ENCODE measurements at places on chromosomes 16 and 17.
A peak's percentile ranks its signal among the peaks of the same experiment; 100 is the strongest.

- DNase-seq: no peak
These were observed 678.3 kb downstream of the TOX3 start for GRCh38 chr16:51868631-51869030.

GRCh38 chr17:65638221-65638975 is 77.0 kb upstream of the AXIN2 start:
- DNase-seq: no peak

DNA sequence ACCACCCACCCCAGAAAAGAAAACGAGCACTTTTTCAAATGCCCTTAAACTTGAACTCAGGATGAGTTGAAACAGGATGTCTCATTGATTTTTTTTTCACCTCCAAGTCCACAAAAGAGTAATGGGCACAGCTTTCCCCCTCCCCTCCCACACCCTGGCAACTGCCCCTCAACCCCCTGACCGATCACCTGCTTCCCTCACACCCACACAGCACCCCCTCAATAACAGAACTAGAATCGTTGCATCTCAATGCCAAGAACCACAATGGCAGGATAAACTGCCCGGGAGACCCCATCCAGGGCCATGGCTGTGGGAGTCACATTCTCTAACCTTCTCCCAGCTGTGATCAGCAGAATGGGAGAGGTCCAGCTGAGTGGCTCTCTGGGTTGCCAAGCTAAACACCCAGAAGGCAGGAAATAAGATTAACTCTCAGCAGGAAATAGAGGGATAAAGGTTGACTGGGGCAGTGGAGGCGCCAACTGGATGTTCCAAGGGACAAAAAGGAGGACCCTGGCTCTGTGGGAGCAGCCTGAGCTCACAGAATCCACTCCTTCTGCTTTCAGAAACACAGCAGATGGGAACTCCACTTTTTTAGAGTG is 128.0 kb upstream of the SDK2 start:
- no peak for DNase-seq

- DNase-seq: no peak
These were observed 93.5 kb downstream of the WWP2 start for GRCh38 chr16:69855592-69855991.

DNA sequence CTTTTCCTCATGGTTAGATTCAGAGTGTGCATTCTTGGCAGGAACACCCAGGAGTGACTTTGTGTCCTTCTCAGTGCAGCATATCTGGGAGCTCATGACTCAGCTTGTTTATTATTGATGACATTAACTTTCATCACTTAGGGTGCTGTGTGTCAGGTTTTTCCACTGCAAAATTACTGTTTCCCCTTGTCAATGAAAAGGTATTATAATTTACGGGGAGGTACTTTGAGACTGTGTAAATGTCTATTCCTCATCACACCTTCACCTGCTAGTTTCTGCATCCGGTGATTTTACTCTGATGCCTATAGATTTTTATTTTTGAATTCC is 50.5 kb downstream of the WWP2 start:
- DNase-seq: no peak

- no peak for DNase-seq
These were observed 149.2 kb downstream of the NPIPB5 start for GRCh38 chr16:22659933-22660332.

DNA sequence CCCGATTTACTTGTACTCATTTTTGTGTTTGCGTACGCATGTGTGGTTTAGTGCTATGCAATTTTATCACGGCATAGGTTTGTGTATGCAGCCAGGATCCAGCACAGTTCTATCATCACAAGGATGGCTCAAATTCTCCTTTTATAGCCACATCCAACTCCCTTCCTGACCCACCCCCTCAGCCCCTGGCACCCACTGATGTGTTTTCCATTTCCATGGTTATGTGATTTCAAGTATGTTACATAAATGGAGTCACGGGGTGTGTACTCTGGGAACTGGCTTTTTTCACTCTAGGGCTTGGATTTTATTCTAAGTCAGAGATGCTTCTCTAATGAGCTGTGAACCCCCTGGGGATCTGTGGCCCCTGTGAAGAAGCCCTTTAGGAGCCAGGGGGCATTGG is 16.8 kb downstream of the IL4R start:
- no peak for DNase-seq

GRCh38 chr17:3532106-3532858 is 25.3 kb downstream of the TRPV3 start:
- DNase-seq: no peak

DNA sequence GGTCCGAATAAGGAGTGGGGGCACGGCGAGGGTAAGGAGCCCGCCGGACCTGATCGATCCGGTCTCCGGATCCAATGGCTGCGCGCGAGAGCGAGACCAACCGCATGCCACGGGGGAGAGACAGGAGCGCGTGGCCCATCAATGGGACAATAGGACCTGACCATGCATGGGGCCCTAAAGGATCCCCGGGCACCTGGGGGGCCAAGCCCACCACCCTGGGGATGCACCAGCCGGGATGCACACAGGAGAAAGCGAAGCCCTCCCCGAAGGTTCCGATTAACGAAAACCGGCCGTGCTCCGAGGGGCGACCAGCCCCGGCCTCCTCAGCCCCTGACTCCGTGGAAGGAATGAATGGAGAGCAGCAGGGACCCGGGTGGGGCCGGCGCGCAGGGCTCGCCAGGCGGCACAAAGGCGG is 525 bp downstream of the JPT1 start:
- DNase-seq: no peak

DNA sequence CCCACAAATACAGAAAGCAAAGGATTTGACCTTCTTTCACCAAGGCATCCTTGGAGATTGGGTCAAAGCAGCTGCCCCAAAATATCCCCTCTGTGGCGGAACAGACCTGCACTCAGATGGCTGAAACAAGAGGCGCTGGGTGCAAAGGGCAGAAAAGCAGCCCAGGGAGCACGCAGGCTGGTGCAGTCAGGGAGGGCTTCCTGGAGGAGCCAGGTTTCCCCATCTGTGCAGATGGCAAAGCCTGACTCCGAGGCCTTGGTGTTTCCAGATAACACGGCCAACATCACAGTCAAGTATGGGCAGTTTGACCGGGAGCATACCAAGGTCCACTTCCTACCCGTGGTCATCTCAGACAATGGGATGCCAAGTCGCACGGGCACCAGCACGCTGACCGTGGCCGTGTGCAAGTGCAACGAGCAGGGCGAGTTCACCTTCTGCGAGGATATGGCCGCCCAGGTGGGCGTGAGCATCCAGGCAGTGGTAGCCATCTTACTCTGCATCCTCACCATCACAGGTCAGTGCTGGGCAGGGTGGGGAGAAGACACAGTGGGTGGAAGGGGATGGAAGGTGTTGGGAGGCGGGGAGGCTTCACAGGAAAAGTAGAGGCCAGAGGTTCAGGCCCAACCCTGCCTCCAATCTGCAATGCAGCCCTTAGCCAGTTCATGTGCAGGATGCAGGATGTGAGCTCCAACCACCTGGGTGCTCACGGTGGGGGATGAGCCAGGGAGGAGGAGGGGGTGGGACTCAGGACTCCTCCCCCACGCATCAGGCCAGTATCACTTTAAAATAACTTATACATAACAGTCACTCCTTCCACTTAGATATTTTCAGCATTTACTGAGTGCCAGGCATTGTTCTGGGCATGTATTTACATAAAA is 26.4 kb upstream of the BEAN1 start:
- no peak for DNase-seq

DNA sequence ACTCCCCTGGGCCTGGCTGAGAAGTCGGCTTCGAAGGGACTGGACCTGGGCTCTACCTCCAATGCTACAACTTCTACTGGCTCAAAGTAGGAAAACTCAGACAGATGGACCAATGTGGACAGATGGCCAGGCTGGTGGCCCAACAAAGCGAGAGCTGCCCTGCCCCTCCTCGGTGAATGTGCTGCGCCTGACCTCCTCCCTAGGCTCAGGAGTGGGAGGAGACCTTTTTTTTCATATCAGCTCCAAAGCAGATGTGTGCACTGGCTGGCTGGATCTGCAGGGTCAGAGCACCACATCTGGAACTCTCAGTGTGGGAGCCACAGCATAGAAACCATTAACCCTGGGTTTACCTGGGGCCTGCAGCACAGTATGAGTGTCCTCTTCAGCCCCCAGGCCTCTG is 20.8 kb downstream of the ATP6V0D1 start:
- no peak for DNase-seq

DNA sequence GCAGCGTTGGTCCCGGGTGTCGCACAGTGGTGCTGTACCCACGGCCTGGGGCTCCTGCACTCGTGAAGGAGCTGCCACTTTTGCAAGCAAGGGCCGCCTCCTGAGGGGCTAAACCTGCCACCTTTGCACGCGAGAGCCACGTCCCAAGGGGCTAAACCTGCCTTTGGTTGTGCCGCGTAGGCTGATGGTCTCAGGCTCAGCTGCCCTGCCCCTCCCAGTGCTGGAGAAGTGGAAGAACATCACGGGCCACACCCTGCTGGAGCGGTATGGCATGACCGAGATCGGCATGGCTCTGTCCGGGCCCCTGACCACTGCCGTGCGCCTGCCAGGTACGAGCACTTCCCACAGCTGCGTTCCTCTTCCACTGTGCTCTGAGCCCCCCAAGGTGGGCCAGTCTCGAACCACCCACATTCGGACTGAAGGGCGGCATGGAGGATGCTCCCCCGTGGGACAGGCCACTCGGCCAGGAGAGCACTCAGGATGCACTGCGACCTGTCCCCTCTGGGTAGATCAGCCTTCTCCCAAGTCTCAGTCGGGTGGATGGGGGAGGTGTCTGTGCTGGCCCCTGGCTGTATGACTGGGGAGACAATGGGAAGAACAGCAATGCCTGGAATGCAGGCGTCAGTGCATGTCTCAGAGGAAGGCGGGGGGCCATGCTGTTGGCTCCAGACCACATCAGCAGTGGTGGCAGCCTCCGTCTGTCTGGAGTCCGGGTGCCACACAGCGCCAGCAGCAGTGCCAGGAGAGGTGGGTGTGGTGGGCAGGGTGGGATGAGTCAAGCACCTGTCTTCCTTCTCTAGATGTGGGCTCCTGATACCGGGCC is 20.7 kb downstream of the ACSF3 start:
- DNase-seq: no peak

DNA sequence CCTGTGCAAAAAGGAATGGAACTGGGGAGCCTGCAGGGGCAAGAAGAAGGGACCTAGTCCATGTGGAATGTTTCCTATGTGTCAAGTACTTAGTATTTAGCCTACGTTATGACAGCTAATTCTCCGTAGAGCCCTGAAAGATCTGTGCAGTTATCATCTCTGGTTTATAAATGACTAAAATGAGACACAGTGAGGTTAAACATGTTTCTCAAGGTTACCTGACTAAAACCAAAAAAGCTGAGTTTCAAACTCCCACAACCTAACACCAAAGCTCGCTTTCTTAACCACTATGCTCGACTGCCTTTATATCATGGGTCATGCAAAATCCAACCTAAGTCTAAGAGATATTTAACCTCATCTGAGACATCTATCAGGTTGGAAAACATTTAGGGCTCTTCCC is 53.3 kb upstream of the CCL2 start:
- no peak for DNase-seq

DNA sequence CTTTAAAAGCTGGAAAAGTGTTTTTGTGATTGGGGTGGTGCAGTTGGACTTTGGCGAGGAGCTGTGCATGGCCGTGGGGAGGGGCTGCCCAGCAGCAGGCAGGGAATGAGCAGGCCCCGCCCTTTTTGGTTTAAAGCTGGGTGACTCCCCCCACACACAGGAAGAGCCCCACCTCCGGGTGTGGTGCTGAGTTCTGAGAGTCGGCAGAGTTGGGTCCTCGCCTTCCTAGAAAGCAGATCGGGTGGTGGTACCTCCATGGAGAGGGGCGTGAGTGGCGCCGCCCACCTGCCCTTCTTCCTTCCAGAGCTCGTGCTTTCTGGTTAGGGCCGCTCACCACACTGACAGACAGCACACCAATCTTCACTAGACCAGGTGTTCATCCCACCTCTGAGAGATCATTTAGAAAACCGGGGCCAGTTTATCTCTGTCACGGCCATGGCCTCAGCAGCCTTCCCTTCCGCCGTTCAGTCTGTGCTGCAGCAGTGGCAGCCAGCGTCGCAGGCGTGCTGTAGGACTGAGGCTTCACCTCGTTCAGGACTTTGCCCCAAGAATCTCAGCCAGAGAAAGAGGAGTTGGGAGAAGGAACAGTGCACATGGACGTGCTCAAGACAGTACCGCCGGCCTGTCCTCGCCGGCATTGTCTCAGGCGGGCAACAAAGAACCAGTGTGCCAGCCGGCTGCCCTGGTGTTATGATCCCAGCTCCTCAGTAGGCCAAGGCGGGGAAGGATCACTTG is 144.0 kb upstream of the CHMP6 start:
- no peak for DNase-seq

DNA sequence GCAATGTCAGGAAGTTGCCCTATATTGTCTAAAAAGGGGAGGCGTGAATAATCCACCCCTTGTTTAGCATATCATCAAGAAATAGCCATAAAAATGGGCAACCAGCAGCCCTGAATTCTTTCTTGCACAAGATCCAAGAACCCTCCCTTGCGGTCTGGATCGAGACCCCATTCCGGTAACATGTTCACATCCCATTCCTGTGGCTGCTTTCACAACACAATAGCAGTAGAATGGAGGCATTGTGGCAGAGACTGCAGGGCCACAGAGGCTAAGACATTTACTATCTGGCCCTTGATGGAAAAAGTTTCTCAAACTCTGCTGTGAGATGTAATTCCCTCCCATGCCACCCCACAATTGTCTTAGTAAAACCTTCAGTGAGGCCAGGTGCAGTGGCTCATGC is 73.2 kb downstream of the RMI2 start:
- DNase-seq: no peak

- DNase-seq: no peak
These were observed 14.0 kb downstream of the CA5A start for GRCh38 chr16:87922250-87922871.

- DNase-seq: peak; percentile 34
These were observed 1.0 kb downstream of the HERPUD1 start for GRCh38 chr16:56932721-56933619.

DNA sequence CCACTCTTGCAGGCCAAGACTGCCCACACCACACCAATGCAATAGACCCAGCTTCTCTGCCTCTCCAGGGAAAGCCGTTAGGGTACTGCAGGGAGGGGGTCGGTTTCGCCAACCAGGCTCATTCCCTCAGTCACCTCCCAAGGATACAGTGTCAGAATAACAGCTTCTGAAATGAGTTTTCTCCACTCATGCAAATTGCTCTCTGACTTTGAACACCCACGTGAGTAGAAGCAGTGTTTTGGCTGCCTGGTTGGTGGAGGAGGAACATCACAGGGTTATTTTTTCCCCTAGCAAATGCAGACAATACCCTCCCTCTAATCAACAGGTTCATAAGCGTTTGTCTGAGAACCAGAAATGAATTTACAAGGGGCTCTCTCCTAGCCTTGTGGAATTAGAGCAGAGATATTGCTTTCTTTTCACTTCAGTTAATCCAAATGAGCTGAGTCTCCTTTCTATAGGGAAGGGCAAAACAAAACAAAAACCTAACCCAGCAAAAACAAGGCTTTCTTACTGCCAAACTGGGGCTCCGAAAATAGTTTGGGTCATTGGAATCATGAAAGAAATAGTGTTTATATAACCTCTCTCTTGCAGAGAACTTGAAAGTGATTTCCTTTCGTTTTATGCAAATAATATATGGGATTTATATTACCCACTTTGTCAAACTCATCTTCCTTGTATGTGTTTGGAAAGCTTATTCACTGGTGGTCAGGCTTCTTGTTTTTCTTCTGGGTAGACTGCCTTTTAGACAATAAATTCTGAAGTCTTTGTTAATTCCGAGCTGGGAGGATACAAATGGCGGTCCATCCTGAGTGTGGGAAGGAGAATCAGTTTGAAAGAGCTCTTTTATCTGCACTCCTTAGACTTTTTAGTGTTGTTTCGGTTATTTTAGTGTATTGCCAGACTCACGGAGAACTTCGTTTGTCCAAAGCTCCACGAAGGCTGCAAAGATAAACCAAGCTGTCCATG is 229.9 kb downstream of the MSI2 start:
- no peak for DNase-seq
